GM18507 (cell line): ENCODE measurements at places on chromosomes 5 and 9.

DNA sequence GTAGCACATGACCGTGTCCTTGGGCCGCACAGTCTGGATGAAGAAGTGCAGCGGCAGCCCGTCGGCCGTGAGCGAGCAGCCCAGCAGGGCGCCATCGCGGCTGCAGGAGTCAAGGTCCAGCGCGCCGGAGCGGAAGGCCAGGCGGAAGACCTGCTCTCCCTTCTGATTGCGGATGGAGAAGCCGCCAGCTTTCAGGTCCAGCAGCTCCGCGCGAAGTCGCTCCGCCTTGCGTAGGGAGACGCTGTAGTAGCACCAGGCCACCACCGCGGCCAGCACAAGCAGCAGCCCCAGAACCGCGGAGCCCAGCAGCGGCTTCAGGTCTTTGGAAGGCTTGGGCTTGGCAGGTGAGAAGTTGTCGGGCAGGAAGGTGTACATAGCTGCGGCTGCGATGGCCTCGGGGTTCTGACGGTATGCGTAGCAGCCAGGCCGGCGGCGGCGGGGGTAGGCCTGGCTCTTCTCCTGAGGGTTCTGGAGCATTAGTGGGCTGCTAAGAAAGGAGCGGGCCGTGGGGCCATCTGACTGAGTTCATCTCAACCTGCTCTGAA, 4.2 kb downstream of the MYORG start:
- no peak for DNase-seq

DNA sequence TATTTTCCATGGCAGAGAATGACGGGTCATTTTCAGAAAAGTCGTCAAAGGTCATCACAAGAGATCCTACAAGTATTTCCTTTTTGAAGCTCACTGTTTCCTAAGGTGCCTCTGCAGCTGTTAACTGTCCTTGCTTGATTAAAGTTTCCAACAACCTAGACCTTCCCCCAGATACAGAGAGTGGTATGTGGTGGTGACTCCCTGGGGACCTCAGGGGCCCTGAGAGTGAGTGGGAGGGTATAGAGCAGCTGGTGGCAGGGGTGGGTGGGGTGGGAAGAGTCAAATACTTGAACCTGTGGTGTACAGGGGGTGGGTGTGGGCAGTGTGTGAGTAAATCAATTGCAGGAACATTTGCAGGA, 1.6 kb upstream of the CD72 start:
- no peak for DNase-seq

- no peak for DNase-seq
Measured at GRCh38 chr5:154449786-154450185, 4.0 kb downstream of the SAP30L start.

DNA sequence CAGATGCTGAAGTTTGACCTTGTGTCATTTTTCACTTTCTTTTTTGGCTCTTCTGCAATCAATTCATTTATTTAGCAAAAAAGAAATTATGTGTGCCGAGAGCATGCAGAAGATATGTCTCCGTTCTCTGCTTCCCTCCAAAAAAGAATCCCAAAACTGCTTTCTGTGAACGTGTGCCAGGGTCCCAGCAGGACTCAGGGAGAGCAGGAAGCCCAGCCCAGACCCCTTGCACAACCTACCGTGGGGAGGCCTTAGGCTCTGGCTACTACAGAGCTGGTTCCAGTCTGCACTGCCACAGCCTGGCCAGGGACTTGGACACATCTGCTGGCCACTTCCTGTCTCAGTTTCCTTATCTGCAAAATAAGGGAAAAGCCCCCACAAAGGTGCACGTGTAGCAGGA, 2.4 kb downstream of the FGFR4 start:
- DNase-seq: no peak

- no peak for DNase-seq
Measured at GRCh38 chr5:89011778-89012711, 129.1 kb upstream of the MEF2C start.

DNA sequence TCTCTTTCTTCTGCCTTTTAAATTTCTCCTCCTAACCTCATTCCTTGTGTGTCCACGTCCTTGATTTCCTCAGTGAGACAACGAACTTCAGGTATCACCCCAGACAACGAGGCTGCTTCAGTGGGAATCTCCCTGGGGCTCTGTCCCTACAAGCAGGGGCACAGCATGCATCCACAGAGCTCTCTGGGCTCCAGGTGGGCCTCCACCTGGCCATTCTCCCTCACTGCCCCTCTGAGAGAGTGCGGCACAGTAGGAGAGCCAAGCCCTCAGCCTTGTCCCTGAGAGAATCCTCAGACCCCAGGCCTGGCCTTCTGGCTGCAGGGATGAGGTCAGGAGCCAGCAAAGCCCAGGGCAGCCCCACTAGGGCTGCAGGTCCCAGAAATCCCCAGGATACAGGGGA, 105.3 kb downstream of the LHFPL2 start:
- DNase-seq: no peak

DNA sequence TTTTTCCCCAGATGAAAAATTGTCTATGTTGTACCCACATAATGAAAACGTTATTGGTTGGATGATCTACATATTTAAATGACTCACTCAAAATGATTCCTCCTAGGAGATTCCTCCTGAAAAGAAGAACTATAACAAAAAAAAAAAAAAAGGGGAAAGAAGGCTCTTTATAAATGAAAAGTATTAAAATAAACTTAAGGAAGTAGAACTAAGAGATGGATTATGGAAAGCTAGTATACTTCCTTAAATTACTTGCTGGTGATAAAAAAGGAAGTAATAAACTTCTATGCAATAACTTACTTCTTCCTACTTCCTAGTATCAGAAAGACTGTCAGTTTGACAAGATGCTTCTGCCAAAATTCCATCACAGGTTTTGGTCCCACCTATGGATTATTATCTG, 1087.7 kb downstream of the CDH12 start:
- DNase-seq: no peak

- DNase-seq: no peak
Measured at GRCh38 chr5:143251190-143251589, 152.3 kb downstream of the NR3C1 start.

GRCh38 chr5:18159331-18159730, 525.1 kb downstream of the TAF11L14 start:
- DNase-seq: no peak

DNA sequence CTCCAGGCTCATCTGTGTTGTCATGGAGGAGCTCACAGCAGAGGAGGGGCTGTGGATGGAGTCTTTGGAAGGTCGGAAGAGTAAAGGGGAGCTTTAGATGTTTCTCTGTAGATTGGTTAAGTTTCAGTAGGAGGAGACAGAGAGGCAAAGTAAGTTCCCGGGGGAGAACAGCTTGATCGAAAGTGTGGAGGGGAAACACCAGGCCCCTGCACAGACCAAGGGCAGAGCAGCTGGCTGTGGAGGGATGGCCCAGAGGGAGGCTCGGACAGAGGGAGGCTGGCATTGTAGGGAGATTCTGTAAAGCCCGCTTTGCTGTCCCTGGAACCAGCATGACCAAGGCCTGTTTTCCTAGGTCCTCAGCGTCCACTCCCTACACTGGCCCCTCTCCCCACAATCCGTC, 5.3 kb upstream of the OR2V2 start:
- DNase-seq: no peak

GRCh38 chr5:150286820-150287219, 2.8 kb downstream of the CAMK2A start:
- no peak for DNase-seq

GRCh38 chr5:147557876-147558745, 48.2 kb upstream of the DPYSL3 start:
- DNase-seq: no peak
